ENCODE measurements at places on chromosomes 12 and 14.

DNA sequence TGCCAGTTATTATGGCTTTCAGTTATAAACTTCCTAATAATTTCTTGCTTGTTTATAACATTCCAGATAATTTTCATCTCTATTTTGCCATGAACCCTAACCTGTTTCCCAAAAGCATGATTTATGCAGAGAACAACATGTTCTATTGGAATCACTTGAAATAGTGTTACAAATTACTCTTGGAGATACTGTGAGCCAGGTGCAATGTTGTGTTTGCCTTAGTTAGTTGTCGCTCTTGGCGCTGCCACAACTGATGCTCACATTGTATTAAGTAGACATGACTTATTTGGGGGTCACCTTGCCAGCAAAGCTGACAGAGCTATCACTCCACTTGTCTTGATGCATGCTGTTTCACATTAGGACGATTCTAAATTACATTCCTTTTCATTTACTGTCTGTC is 49.4 kb downstream of the TSPAN8 start:
- no peak for DNase-seq

- no peak for DNase-seq
Observed at GRCh38 chr12:30151831-30152230, 368.1 kb upstream of the TMTC1 start.

- no peak for DNase-seq
Observed at GRCh38 chr14:61803755-61804154, 41.5 kb downstream of the SNAPC1 start.

DNA sequence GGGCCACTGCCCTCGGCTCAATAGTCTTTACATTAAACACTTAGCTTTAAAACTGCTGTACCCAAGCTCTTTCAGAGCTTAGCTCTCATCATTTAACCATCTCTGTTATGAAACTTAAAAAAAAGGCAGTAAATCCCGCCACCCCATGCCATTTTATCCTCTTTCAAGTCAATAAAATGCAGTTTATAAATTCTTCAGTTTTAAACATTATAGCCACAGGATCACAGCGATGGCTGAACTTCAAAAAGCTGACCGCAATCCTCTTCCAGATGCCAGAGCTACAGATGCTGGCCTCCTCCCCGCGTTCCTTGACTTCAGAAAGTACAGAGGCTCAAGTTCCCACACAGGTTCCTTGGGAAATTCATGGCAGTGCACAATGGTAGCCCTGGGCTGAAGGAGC is 4.2 kb downstream of the OR10G3 start:
- no peak for DNase-seq

DNA sequence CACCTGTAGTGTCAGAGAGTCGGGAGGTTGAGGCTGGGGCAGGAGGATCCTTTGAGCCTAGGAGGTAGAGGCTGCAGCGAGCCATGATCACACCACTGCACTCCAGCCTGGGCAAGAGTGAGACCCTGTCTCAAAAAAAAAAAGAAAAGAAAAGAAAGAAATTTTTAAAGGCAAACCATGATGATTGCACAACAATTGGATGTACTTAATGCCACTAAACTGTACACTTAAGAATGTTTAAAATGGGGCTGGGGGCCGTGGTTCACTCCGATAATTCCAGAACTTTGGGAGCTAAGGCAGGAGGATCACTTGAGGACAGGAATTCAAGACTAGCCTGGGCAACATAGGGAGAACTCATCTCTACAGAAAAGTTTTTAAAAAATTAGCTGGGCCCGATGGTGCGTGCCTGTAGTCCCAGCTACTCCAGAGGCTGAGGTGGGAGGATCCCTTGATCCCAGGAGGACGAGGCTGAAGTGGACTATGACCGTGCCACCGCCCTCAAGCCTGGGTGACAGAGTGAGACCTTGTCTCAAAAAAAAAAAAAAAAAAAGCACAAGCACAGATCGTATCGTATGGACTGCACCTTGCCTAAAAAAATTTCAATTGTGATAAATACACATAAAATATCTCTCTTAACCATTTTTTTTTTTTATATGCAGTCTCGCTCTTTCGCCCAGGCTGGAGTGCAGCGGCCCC is 32.7 kb downstream of the JAG2 start:
- DNase-seq = no peak

GRCh38 chr12:65106948-65107347 is 14.2 kb downstream of the WIF1 start:
- DNase-seq = no peak

GRCh38 chr14:99425272-99425681 is 55.4 kb downstream of the SETD3 start:
- no peak for DNase-seq

DNA sequence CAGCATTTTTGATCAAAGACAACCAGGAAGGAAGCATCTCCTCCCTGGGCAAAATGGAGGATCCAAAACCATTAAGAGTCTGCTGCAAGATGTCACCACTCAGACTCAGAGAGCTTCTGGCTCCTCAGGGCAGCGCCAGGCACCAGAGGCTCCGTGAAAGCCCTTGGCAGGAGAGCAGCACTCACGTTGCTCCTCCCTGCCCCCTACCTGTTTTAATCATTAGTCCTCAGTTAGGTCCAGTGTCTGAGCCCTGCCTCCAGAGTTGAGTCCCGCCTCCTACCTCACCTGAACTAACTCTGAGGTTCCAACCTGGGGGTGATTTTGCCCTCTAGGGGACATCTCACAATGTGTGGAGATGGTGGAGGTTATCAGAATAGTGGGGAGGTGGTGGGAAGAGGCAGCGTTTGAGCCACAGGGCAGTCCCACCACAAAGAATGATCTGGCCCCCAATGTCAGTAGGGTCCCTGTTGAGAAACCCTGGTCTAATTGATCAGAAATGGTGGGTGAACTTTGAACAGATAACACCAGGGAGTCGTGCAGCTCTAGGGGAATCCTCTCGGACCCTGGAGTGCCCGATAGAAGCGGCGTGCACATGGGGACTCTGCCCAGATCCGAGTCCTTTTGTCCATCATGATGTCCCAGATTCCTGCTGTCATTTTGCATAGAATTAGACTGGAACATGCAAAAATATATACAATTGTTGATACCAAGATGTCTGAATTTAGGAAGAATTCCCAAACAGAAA is 156.7 kb upstream of the DIO3 start:
- no peak for DNase-seq

GRCh38 chr12:63318313-63318712 is 167.3 kb upstream of the AVPR1A start:
- DNase-seq = no peak

- peak; percentile 88 for DNase-seq
Observed at GRCh38 chr12:120301962-120302815, at the start of gene SIRT4. SIRT4 (plus strand) TSS chr12:120302321; CDS start chr12:120303562, 1,241 bp downstream.

DNA sequence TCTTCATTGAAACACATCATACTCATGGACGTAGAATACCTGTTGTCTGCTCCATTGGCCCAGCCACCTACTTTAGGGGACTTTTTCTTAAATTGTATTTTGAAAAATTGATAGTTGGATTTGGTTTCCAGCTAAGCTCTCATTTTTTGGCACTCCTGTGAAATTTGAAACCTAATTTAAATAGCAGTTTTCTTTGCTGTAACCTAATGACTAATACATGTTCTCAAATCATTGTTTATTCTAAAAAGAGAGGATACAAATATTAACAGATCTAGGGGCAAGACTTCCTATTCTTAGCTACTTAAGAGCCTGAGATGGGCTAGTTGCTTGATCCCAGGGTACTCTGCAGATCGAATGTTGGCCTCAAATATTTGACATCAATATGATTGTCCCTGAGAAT is 78.9 kb downstream of the PLEKHA5 start:
- no peak for DNase-seq

DNA sequence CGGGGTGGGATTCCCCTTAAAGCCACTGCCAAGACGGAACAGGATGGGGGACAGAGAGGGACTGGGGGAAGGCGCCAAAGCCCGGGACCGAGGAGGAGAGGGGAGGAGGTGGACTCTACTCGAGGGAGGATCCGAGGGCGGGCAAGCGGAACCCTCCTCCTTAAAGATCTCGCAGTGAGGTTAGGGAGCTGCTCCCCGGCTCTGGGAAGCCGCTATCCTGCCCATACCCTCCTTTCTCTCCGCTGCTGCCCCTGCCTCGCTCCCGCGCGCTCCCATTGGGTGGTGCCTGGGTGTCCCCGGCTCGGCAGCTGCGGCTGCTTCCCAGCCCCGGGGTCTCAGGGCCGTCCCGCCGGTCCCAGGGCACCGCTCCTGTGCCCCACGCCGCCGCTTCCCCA is 16.4 kb downstream of the KRT18 start:
- no peak for DNase-seq

DNA sequence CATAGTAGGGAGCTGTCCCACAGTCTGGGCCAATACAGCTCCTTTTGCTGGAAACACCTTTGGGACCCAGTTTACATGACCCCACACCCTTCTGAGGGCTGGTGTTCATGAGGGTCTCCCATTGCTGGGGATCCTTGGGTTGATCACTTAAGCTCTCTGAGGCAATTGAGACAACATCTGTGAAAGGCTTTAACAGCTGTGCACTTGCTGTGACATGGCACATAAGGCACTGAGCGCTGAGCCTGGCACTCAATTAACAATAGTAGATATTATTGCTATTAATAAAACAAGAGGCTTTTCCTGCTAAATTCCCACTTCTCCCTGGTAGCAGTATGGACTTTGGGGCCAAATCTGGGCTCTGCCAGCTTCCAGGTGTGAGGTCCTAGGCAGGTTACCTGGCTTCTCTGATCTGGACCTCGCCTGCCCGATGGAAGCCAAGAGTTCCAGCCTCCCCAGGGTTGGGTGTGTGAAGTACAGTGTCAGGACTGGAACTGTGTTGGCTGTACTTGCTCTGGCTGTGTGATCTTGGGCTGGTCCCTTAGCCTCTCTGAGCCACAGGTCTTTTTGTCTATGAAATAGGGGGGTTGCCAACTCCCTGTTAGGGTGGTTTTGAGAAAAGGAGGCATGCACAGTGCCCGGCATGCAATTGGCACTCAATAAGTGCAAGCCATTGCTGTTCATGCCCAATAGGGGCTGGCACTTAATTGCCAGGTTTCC is 3.1 kb downstream of the SH2B3 start:
- no peak for DNase-seq

- no peak for DNase-seq
Observed at GRCh38 chr12:121628037-121628436, 1.7 kb downstream of the ORAI1 start.

- DNase-seq = no peak
Observed at GRCh38 chr12:72189266-72189665, 82.9 kb upstream of the TRHDE start.

DNA sequence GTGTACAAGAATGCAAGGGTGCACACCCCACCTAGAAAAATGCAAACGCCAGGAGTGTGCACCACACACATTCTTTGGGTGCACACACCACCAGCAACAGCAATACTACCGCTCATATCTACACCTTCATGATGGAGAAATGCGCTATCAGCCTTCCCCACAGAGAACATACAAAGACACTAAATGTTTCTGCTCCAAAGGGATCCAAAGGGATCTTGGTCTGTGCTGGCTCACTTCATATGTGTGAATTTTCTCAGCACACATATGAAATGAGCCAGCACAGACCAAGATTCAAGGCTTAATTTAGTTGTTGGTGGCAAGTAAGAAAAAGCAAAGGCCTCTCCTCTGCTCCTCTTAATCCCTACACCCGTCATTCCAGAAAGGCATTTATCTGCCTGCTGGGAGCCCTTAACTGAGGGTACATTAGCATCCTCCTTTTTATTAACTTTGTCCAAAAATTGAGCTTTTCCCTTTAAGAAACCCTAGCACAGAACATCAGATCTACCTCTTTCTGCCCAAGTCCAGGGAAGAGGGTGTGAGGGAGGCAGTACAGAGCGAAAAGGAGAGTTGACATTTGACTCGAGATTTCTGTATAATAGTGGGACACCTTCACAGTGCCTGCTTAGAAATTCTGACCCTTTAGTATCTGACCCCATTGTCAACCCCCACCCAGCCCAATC is 8.3 kb downstream of the BMP4 start:
- no peak for DNase-seq

- no peak for DNase-seq
Observed at GRCh38 chr12:109385339-109386058, 37.8 kb downstream of the MYO1H start.

- no peak for DNase-seq
Observed at GRCh38 chr14:77104393-77104792, 6.3 kb downstream of the CIPC start.

- DNase-seq = no peak
Observed at GRCh38 chr14:24137529-24138395, 1.8 kb downstream of the PSME1 start.

DNA sequence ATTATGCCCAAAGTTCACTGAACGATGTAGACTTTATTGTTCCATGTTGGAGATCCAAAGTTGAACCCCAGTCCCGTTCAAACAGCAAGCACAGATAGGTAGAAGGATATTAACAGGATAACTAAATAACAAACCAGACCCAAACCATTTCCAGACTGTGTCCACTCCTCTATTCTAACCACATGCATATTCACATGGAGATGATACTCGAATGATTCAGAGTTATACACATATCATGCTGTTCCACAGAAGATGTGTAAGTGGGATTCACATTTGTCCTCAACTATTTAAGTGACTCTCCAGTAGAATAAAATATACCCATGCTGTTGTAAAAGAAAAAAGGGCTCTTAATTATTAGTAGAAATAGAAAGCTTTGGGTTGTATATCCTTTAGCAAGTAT is 185.9 kb downstream of the ITPR2 start:
- DNase-seq = no peak

DNA sequence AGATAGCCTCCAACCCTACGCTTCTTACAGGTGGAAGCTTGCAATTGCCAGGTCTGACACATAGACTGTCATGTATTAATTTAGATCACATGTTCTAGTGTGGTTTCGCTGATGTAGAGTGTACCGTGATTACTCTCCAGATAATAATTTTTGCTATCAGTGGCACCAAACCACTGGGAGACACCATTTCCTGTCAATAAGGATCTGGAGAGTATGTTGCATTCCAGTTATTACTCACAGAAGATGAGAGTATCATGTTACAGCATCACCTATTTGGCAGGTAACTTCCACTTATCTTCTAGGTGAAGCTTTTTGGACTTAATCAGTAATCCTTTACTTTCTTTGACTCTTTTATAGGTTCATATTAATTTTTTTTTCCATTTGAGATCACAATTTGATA is 147.2 kb downstream of the HELB start:
- no peak for DNase-seq

DNA sequence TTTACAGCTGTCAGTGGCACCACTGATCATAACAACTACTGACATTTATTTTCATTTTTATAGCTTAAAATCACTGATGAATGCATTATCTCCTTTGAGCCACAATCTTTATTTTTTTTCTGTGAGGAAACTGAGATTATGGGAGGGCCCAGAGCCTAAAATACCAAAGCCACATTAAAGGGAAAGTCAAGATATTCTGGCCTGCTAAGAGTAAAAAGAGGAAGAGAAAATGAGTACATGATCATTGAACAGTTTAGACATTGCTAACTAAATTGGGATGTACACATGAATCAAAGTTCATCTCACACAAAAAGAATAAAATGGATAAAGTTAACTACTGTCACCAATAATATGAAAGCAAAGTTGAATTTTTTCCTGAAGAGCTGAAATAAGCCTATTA is 170.5 kb upstream of the GARIN2 start:
- no peak for DNase-seq

All from CD4-positive, alpha-beta T cell treated with Interleukin-15 for 1 hour (primary cell).